ENCODE measurements at places on chromosomes 16 and 17. TPM values are rescaled to one million over a fixed set of nuclear protein-coding genes. Genes with fewer than 3 reads are reported as not detected.

DNA sequence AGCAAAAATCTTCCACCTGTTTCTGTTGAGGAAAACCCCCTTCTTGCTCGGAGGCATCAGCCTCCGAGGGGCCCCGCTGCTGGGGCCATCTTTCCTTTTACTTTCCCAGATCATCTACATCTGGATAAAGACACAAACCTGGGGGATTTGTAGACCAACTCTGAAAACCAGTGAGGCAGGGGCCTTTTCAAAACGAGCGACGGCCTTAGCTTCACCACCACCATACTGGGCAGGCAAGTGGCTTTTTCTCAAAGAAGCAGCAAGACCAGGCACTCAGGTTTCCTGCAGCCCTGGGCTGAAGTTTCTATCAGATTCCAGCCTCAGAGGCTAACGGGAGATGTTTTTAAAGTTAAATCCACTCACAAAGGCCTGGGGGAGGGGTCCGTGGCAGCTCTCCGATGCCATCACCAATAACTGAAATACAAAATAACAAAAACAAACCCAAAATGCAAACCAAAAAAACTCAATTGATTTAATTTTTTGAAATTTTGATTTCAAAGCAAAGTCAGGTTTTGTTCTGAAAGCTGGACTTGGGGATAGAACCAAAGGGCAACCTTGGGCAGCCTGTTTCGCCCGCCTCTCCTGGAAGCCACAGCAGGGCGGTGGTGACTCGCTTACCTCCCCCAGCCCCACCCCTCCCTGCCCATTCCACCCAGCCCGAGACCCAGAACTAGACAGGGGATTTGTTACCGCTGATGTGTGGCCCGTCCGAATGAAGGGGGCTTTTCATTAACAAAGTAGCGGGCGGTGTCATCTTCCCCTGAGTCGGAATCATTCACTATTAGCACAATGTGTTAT, 55.8 kb downstream of the SALL1 start:
- no peak for DNase-seq

DNA sequence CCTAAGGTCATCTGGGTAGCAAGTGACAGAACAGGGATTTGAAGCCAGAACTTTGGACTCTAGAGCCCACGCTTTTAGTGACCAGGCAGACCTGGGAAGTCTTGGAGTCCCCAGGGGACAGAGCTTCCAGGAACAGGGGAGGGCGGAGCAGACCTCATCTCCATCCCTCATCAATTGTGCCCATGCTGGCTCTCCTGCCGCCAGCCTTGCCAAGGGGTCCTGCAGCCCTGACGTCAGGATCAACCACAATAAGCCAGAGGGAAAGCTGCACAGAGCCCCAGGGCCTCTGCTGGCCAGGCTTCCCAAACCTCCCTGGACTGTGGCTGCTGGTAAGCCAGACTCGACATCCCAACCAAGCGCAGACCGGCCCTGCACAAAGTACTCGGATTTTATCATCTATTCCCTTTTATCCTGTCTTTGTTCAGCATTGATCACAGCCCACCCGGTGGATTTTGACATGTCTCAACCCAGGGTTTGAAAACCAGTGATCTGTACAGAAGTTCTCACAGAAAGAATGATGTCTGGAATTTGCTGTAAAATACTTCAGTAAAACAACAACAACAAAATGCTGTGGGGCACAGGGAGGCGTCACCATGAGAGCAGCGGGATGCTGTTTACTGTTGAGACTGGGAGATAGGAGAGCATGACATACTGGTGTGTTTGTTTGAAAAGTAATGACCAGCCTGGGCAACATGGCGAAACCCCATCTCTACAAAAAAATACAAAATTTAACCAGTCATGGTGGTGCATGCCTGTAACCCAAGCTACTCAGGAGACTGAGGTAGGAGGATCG, 11.8 kb downstream of the C16orf74 start:
- no peak for DNase-seq

DNA sequence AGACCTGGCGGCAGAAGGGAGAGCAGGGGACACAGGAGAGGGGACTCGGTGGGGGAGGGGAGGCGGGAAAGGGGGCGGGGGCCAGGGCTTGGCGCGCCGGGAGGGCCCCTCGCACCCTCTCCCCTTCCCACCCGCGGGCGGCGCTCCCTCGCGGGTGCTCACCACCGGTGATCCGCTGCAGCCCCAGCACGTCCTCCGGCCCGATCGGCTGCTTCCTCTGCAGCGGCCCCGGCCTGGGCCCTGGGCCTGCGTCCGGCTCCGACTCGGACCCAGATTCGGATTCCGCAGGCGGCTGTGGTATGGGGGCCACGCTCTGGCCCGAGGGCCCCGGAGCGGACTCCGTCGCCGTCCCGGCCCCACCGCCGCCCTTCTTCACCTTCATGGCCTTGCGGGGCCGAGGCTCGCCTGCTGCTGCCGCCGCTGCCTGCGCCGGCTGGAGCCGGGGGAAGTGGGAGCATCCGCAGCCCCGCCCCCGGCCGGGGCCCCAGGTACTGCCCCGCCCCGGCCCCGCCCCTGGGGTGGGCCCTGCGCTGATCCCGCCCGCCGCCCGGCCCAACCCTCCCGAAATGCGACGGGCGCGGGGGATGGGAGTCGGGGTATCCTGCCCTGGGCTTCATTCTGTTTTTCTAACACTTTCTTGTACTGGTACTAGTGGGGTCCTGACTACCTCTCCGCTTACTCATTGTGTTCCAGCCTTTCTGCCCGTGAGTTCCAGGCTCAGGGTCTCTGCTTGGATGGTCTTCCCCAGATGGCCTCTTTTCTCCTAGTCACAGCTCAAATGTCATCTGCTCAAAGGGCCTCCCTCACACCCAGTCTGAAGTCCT, at the start of gene UNC119:
UNC119 (minus strand) TSS at position 449 of the 824 bp plus-strand sequence; CDS start at position 382, 67 bp downstream.
- peak; percentile 82 for DNase-seq

GRCh38 chr16:14500791-14501190, 129.3 kb downstream of the PARN start:
- DNase-seq, result no peak

DNA sequence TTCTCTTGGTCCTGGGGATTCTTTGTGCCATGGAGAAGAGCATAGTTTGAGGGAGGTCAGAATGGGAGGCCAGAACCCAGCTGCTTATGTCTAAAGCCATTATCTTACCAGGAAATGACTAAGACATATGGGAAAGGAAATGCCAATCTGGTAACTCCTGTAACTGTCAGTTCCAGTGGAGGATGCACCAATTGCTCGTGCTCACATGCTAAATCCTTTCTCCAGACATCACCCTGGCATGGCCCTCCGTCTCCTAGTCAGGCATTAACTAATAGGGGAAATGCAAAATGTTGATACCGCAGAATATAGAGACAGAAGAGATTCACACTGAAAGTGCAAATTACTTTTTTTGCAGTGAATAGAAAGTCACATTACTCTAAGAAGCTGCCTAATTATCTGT, 255.6 kb upstream of the HSBP1 start:
- DNase-seq, result no peak

DNA sequence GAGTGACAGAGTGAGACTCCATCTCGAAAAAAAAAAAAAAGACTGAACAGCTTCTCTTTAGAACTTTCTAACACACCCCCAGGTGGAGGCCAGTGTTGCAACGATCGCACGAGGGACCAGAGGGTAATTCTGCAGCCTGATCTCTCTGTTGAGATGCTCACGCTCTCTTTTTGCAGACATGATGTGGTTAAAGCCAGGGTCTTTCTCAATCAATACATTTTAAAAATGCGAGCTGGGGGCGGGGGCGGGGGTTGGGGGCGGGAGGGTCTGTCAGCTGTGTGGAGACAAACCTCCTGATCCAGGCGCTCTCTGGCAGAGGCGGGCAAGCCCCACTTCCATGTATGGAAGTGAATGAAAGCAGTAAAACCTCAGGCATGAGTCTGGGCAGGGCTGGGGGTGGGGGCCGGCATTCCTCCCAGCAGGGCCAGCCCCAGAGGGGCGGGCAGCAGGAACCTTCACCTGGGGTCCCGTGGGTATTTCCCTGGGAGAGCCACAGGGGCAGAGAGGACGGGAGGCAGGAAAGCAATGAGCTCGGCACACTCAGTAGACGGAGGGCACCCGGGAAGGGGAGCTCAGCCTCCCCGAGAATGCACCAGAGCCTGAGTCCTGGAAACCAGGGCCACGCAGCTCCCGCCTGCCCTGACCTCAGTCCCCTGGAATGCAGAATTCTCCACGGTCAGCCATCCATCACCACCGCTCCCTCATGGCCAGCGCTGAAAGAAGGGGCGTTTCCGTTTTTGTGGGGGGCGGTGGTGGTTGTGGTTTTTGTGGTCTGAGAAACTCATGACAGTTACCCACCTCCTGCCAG, 28.0 kb downstream of the NXN start:
- DNase-seq, result no peak

DNA sequence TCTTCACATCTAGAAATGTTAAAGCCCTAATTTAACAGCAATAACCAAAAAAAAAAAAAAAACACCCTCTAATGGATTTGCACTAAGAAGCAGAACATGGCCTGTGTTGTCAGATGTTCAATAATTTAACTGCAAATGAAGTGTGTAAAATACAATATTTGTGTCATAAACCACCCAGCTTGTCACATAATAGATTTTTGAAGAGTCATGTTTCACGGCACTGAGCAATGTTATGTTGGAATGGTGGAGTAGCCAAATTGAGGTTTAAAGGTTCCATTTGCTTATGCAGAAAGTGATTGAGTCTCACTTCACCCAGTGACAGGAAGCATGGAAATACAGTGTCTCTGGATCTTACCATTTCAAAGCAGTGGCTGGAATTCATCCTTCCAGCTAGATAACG, 173.2 kb upstream of the XYLT1 start:
- DNase-seq, result no peak

DNA sequence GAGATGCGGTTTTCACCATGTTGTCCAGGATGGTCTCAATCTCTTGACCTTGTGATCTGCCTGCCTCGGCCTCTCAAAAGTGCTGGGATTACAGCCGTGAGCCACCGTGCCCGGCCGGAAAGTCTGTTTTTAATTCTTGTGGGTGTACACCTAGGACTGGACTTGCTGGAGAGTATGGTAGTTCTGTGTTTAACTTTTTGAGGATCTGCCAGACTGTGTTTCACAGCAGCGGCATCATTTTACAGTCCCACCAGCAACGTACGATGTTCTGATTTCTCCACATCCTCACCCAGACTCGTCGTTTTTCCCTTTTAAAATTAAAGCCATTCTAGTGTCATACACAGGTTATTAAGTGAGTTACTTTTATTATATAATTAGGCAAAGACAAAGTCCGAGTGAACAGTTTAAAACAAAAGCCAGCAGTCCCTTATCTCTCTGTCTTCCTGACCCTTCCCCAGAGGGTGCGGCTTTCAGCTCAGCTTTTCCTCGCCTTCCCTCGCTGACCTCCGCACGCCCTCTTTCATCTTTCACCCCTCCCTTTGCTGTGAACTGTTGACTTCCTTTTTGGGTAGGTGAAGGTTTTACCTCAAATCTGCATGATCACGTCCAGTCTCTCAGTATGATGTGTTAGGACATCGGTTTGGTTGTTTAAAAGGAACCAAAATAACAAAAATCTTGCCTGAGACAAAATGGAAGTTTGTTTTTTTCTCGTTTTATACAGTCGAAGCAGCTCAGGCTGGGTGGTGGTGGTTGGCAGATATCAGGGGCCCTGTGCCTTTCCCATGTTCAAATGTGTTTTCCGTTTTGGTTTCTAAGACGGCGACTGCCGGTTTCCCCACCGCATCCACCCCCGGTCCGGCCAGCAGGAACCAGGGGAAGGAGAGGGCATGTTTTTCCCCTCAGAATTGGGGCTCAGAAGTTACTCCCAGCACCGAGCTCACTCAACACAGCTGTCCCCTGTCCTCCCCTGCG, 18.0 kb downstream of the FAM234A start:
- no peak for DNase-seq

DNA sequence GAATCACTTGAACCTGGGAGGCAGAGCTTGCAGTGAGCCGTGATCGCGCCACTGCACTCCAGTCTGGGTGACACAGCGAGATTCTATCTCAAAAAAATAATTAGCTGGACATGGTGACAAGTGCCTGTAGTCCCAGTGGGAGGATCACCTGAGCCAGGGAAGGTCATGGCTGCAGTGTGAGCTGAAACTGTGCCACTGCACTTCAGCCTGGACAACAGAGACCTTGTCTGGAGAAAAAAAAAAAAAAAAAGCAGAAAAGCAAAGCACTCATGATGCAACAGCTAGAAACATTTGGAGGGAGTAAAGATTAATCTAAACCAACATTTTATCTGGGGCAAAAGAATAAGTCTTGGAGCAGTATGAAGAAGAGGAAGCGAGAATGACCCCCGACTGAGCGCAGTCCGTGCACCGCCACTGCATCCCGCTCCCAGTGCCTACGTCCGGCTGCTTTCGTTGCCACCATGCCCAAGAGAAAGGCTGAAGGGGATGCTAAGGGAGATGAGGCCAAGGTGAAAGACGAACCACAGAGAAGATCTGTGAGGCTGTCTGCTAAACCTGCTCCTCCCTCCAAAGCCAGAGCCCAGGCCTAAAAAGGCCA, 8.2 kb downstream of the PRPSAP1 start:
- DNase-seq, result no peak

DNA sequence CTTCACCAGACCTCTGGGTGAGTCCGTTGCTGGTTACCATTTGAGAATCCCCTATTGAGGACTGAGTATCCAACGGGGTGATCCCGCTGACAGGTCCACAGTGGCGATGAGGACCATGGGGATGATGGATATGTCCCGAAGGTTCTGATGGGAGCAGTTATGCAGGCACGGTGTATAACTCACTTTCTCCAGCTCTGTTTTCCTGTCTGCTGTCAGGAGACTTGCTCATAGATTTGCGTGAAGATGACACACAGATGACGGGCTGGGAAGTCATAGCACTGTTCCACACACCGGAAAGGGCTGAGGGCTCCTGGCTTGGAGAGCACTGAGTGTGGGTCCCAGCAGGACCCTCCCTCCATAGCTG, 22.2 kb upstream of the ADCY7 start:
- no peak for DNase-seq

DNA sequence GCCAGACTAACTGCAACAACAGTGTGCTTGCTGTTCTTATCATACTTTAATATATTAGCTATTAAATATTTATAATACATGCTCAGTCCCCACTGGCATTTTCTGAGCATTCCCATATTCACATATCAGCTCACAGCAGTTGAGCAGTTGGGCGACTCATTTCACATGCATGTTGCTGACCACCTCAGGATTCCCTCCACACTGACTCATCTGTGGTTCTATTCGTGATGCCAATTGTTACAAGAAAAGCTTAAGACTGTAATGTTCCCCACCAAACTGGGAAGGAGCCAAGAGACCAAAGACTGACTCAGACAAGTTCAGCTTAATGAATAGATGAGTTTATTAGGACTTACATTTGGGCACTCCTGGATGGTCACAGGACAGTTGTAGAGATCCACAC, 100.3 kb upstream of the KIF2B start:
- no peak for DNase-seq

DNA sequence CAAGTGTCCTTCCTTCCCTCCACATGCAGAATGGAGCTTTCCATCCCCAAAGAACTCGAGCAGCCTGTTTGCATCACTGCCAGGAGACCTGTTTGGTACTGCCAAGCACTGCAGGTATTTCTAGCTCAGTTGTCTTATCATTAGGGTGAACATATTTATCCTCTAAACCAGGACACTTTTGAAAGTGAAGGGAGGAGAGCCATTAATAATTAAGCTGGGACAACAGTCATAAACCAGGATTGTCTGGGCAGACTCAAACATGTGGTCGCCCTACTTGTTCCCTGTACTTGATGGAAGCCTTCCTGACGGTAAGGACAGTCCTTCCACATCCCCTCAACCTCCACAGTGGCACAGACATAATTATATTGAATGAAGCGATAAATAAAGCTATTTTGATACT, 67.4 kb downstream of the PRKCA start:
- no peak for DNase-seq

GRCh38 chr17:43755389-43755875, 3.2 kb downstream of the SOST start:
- no peak for DNase-seq

ANKFN1 gene
- 0.21 TPM for total RNA-seq

RASD1 gene
- total RNA-seq, result 35.3 TPM

ZNF423 gene
- 11.1 TPM for total RNA-seq

TOM1L1 gene
- total RNA-seq, result 10.4 TPM

TMED6 gene
- 0.37 TPM for total RNA-seq

All from left cardiac atrium (tissue), 4 donors.